Adrenal gland (tissue), 19 donors: ENCODE measurements at places on chromosomes 1 and 21.

- no peaks in the 10 kb centered on the region for H3K27me3 ChIP-seq
- peaks cover 21% of the 10 kb centered on the region for H3K36me3 ChIP-seq
- H3K4me1 ChIP-seq = peaks cover 30% of the 10 kb centered on the region
- H3K27ac ChIP-seq = peak overlapping the region; percentile 31
- DNase-seq = no peak
These were observed 1.9 kb downstream of the BTF3L4 start for GRCh38 chr1:52057876-52058415.

GRCh38 chr1:10703702-10704101 is 92.7 kb downstream of the CASZ1 start:
- H3K27me3 ChIP-seq = no peaks in the 10 kb centered on the region
- no peak overlapping the region for H3K4me3 ChIP-seq
- no peak overlapping the region for H3K27ac ChIP-seq
- H3K4me1 ChIP-seq = no peaks in the 10 kb centered on the region
- no peak for DNase-seq

- DNase-seq = no peak
- H3K4me1 ChIP-seq = peaks cover 20% of the 10 kb centered on the region
- H3K4me3 ChIP-seq = no peak overlapping the region
- H3K27me3 ChIP-seq = no peaks in the 10 kb centered on the region
These were observed 11.5 kb downstream of the COP1 start for GRCh38 chr1:176195547-176195946.

GRCh38 chr1:239909898-239910297 is 181.8 kb upstream of the FMN2 start:
- H3K27me3 ChIP-seq = no peaks in the 10 kb centered on the region
- DNase-seq = peak; percentile 17
- no peaks in the 10 kb centered on the region for H3K36me3 ChIP-seq
- no peak overlapping the region for H3K27ac ChIP-seq

DNA sequence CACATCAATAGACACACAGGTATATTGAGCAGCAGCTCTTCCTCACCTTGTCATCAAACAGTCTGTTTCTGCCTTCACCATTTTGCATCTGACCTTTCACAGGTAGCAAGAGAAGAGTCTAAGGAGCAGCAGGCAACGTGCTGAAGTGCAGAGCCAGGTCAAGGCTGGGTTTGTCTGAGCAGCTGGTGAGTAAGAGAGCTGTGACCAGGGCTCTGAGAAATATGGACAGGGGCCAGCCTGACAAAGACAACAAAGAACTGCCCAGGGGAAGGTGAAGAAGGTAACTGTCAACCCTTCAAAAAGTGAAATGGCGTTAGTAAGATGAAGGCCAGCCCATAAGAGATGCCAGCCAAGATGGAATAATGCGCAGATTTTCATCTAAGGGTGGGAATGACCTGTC is 58.9 kb upstream of the LRRC8D start:
- peaks cover 20% of the 10 kb centered on the region for H3K4me1 ChIP-seq
- no peak overlapping the region for H3K27ac ChIP-seq
- DNase-seq = peak; percentile 40
- no peak overlapping the region for H3K4me3 ChIP-seq
- H3K27me3 ChIP-seq = no peaks in the 10 kb centered on the region

GRCh38 chr1:67469431-67469830 is 39.2 kb upstream of the SERBP1 start:
- no peaks in the 10 kb centered on the region for H3K36me3 ChIP-seq
- no peak overlapping the region for H3K27ac ChIP-seq
- H3K4me3 ChIP-seq = no peak overlapping the region
- no peaks in the 10 kb centered on the region for H3K27me3 ChIP-seq
- no peak for DNase-seq

DNA sequence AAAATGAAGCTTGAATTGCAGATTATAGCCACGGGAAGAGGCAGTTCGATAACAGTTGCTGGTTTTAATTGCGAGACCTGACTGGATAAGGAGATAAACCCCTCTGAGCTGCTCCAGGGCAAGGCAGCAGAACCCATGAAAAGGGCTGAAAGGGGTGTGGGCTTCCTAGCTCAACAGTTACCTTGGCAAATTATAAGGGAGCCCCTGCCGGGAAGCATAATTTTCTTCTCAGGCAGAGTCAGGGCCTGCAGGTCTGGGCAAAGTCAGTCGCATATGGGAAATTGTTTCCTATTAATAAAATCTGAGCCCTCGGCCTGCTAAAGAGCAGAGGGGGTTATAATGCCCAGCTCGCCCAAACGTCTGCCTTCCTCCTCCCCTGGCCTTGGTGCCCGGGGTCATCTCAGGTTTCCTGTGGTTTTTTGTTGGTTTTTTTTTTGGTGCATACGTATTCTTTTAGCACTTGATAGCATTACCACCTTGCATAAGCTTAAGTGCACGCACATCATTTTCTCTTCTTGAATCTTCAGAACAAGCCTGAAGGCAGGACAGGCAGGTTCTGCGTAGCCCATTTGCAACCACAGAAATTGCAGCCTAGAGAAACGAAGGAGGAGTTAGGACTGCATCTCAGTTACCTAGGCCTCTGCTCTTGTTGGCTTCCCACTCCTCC is 33.9 kb upstream of the SELENON start:
- no peaks in the 10 kb centered on the region for H3K4me1 ChIP-seq
- no peak for DNase-seq
- H3K4me3 ChIP-seq = no peak overlapping the region

DNA sequence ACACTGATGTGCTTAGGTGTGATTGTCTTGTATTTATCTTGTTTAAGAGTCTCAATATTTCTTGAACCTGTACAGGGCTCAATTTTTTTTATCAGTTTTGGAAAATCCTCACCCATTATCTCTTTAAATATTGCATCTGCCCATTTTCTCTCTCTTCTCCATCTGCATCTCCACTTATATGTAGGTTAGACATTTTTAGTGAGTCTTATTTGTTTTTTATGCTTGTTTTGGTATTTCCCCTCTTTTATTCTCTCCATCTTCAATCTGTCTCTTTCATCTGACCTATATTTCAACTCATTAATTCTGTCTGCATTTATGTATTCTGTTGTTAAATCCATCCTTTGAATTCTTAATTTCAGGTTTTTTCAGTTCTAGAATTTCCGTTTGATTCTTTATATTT is 32.9 kb upstream of the SHCBP1L start:
- H3K27ac ChIP-seq = no peak overlapping the region
- H3K4me1 ChIP-seq = no peaks in the 10 kb centered on the region
- H3K4me3 ChIP-seq = no peak overlapping the region
- DNase-seq = no peak
- H3K36me3 ChIP-seq = no peaks in the 10 kb centered on the region

DNA sequence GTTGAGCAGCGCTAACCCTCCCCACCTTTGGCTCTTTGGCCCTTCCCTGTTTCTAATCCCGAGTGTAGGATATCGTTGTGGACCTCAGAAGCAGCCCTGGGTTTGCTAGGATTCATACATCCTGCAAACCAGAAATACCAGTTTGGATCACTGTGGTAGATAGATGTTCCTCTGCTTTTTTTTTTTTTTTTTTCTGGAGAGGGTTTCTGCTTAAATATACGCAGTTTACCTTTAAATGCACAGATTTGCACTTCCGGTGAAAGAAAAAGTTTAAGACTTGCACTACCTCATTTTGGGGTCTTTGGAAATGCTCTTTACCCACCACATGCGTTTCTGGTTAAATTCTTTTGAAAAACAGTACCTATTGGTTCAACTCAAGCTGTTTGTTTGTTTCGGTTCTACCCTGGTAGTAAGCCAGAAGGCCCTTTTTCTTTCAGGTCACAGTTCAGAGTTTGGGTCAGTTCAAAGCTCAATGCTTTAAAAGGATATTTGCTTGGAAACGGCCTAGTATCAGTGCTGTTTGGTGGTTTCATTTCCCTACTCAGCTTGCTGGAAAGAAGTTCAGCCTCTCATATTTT is 908 bp downstream of the DDI2 start:
- H3K27me3 ChIP-seq = no peaks in the 10 kb centered on the region
- H3K4me3 ChIP-seq = peak overlapping the region; percentile 66
- peaks cover 50% of the 10 kb centered on the region for H3K4me1 ChIP-seq

- no peak for DNase-seq
- H3K36me3 ChIP-seq = no peaks in the 10 kb centered on the region
- H3K4me1 ChIP-seq = peaks cover 30% of the 10 kb centered on the region
- H3K27me3 ChIP-seq = no peaks in the 10 kb centered on the region
- no peak overlapping the region for H3K27ac ChIP-seq
- H3K4me3 ChIP-seq = no peak overlapping the region
These were observed 14.7 kb upstream of the PTP4A2 start for GRCh38 chr1:31952825-31953220.

GRCh38 chr1:48718116-48718630 is 58.5 kb downstream of the BEND5 start:
- DNase-seq = no peak
- no peaks in the 10 kb centered on the region for H3K27me3 ChIP-seq
- no peaks in the 10 kb centered on the region for H3K36me3 ChIP-seq
- H3K4me3 ChIP-seq = no peak overlapping the region
- H3K4me1 ChIP-seq = peaks cover 9% of the 10 kb centered on the region
- H3K27ac ChIP-seq = no peak overlapping the region

DNA sequence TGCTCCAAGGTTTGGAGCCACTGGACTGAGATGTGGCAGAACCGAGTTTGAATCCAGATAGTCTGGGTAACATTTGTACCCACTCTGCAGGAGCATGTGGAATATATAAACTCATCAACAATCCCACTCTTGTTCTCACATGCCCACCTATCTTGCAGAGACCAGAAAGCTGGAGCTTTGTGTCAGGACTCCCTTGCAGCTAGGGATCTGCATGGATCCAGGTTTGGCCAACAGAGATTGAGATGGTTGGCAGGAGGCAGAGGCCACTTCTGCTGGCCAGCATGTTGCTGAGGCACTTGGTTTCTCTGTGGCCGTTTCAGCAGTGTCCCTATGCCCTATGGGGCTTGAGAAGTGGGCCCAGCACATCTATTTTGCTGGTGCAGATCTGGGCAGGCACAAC is 208.3 kb downstream of the KAZN start:
- H3K4me3 ChIP-seq = no peak overlapping the region
- H3K27ac ChIP-seq = no peak overlapping the region
- no peaks in the 10 kb centered on the region for H3K36me3 ChIP-seq
- DNase-seq = no peak
- no peaks in the 10 kb centered on the region for H3K4me1 ChIP-seq

DNA sequence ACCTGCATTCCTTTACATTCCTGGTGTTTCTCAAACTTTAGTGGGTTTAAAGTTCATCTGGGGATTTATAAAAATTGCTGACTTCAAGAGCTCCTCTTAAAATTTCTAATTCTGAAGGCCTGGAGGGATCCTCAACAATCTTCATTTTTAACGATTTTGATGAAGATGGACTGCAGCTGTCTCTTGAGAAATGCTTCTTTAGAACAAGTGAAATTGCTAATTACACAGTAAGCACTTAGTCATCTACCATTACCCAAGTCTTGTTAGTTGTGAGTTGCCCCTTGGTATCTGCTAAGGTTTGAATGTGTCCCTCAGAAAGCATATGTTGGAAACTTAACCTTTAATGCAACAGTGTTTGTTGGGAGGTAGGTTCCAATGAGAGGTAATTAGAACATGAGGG is 163.7 kb downstream of the LTN1 start:
- DNase-seq = no peak
- no peak overlapping the region for H3K27ac ChIP-seq
- H3K4me1 ChIP-seq = no peaks in the 10 kb centered on the region
- H3K4me3 ChIP-seq = no peak overlapping the region
- H3K36me3 ChIP-seq = no peaks in the 10 kb centered on the region

- H3K27me3 ChIP-seq = no peaks in the 10 kb centered on the region
- DNase-seq = peak; percentile 79
- peaks cover 13% of the 10 kb centered on the region for H3K36me3 ChIP-seq
- H3K4me3 ChIP-seq = peak within 1 kb of the TSS; percentile 92
- H3K27ac ChIP-seq = peak within 1 kb of the TSS; percentile 84
- peaks cover 11% of the 10 kb centered on the region for H3K4me1 ChIP-seq
These were observed at the start of gene C1orf56 for GRCh38 chr1:151047591-151047924. C1orf56 (plus strand) TSS chr1:151047751; CDS start chr1:151047848, 97 bp downstream.

DNA sequence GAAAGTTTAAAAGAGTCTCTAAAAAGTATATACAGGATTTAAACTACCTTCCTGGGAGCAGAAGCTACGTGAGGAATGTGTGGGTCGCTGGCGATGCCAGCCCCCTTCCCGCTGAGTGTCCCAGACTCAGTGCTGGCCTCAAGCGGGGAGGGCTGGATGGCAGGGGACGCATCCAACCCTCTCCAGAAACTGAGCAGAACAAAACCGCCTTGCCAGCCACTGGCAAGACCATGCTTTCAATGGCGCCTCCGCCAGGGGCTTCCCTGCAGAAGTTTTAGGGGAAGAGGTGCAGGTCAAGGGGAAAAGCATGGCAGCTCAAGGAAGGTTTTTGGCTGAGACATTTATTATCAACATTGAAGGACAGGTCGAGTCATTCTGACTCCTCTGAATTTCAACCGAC is 26.1 kb downstream of the NADK start:
- DNase-seq = peak; percentile 15
- H3K27me3 ChIP-seq = no peaks in the 10 kb centered on the region
- H3K4me1 ChIP-seq = no peaks in the 10 kb centered on the region
- H3K36me3 ChIP-seq = no peaks in the 10 kb centered on the region
- H3K4me3 ChIP-seq = no peak overlapping the region

DNA sequence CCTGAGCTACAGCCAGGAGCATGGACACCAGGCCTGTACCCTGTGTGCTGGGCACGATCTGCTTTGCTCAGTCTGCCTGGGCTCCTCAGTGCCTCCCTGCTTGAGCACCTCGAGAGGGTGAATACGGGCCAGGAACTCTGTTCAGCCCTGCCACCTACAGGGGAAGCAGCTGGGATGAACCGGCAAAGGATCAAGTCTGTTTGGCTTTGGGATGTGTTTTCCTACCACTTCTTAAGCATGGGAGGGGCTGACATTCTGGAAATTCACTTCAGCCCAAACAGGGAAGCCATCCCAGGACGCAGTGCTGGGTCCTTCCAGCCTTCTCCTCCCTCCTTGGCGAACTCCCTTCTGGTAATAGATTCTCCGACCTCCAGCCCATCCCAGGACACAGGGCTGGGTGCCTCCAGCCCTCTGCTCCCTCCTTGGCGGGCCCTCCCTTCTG is 55.8 kb upstream of the SELENON start:
- no peaks in the 10 kb centered on the region for H3K27me3 ChIP-seq
- no peak overlapping the region for H3K4me3 ChIP-seq
- H3K27ac ChIP-seq = peak overlapping the region; percentile 92
- peaks cover 16% of the 10 kb centered on the region for H3K4me1 ChIP-seq
- peak; percentile 77 for DNase-seq
- H3K36me3 ChIP-seq = no peaks in the 10 kb centered on the region

GRCh38 chr1:63634471-63634870 is 41.3 kb downstream of the PGM1 start:
- no peak for DNase-seq
- H3K4me1 ChIP-seq = no peaks in the 10 kb centered on the region
- H3K27me3 ChIP-seq = no peaks in the 10 kb centered on the region
- no peaks in the 10 kb centered on the region for H3K36me3 ChIP-seq

- no peak overlapping the region for H3K27ac ChIP-seq
- no peaks in the 10 kb centered on the region for H3K4me1 ChIP-seq
- H3K36me3 ChIP-seq = no peaks in the 10 kb centered on the region
- H3K27me3 ChIP-seq = no peaks in the 10 kb centered on the region
- no peak overlapping the region for H3K4me3 ChIP-seq
- DNase-seq = no peak
These were observed 7.0 kb upstream of the C1orf146 start for GRCh38 chr1:92210701-92211100.
